ENCODE measurements at places on chromosomes 2 and 18. TPM values are rescaled to one million over a fixed set of nuclear protein-coding genes. Genes with fewer than 3 reads are reported as not detected.
A peak's percentile ranks its signal among the peaks of the same experiment; 100 is the strongest.

- DNase-seq = no peak
Measured at GRCh38 chr2:114543236-114543766, 100.9 kb downstream of the DPP10 start.

GRCh38 chr2:43110442-43110871 lies 115.9 kb downstream of the ZFP36L2 start:
- no peak for DNase-seq

DNA sequence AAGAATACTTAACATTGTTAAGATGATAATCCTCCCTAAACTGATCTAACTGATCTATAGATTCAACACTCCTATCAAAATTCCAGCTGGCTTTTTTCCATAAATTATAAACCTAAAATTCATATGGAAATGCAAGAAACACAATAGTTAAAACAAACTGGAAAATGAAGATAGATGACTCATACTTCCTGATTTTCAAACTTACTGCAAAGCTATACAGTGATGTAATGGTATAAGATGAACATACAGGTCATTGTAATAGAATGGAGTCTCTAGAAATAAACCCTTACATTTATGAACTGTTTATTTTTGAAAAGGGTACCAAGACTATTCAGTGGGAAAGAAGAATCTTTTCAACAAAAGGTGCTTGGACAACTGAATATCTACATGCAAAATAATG lies 32.3 kb downstream of the UBXN4 start:
- DNase-seq = no peak

DNA sequence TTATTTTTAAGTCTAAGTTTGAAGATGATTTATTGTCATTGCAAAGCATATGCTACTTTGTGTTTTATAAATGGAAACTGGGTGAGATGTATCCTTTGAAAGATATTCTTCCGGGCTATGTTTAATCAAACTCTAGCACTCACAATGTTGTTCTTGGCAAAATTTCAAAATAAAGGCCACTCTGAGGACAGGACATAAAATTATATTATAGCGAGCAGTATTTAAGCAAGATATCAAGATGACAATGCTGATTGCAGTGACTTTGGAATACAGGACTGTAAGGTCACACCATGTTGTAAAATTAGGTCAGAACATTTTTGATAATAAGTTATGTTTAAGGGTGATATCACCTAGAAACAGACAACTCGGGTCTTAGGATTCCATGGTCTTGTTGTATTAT lies 14.2 kb downstream of the RPRM start:
- no peak for DNase-seq

DNA sequence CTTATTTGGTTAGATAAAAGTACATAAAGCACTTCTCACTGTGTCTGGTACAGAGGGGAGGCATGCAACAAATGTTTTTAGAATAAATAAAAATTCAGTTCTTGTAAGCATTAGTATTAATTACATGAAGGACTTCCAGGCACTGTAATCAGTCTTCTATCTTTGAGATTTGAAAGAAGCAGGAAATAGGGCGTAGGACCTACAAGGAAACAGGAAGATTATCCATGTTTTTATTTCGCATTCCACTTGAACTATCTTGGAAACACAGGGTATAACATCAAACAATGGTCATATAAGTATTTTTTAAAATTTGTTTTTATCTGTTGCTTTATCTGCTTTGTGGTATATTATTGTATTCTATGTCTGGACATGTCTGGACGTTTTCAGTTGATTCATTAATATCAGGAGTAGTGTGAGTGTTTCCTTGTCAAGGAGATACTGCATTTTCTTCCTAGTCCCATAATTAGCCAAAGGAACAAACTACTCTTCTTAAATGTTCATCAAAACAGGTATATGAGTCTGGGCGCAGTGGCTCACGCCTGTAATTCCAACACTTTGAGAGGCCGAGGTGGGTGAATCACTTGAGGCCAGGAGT lies 32.5 kb downstream of the BMPR2 start:
- no peak for DNase-seq

- DNase-seq = peak; percentile 65
Measured at GRCh38 chr2:39059366-39059952, 61.4 kb downstream of the SOS1 start.

- no peak for DNase-seq
Measured at GRCh38 chr2:96083064-96083939, 33.1 kb downstream of the ADRA2B start.

- DNase-seq = no peak
Measured at GRCh38 chr18:62409821-62410220, 84.7 kb downstream of the TNFRSF11A start.

DNA sequence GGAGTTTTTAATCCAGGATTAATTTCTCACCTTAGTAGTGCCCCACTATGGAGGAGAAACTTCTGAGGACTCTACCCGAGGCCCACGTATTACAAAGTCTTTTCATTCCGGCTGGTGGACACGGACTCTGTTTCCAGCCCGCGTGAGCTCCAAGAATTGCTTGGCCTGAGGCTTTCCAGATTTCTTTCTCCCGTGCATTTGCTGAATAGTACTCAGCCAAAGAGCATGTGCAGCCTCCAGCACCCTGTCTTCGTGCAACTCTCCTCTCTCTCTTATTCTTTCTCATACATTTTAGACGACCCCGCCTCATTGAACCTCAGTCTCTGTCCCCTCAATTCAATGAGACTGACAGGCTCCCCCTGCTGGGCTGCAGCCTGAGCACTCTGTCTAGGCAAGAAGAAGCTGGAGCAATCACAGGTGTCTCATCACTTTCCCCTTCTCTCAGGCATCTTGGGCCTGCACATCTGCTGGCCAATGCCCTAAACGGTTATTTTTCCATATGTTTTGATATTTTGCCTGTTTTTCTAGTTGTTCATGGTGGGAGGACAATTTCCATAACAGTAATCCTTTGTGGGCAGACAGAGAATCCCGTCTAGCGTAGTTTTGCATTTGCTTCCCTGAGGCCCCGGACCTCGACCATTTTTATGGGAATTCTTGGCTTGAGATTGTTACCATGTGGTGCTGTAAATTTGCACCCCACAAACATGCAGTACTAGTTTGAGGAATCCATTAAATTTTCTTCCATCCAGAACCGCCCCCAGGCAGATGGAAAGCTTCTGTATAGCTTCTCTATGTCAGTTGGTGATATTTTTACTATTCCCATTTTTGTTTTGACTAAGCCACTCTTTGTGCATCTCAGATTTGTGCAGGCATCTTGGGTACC lies 50.1 kb upstream of the LPIN2 start:
- DNase-seq = peak; percentile 65

L3MBTL4 gene
- polyA plus RNA-seq = 3.0 TPM

ASAP2 gene
- 0.04 TPM for polyA plus RNA-seq

COL5A2 gene
- 0.22 TPM for polyA plus RNA-seq
